ENCODE measurements at places on chromosomes 11 and 22. TPM values are rescaled to one million over a fixed set of nuclear protein-coding genes. Genes with fewer than 3 reads are reported as not detected.

- DNase-seq: no peak
Measured at GRCh38 chr11:28169816-28170215, 61.6 kb downstream of the METTL15 start.

- no peak for DNase-seq
Measured at GRCh38 chr11:65165410-65166317, 4.4 kb upstream of the SPDYC start.

- no peak for DNase-seq
Measured at GRCh38 chr11:89736566-89736965, 26.5 kb downstream of the TRIM77 start.

The DYNC2H1 gene
- total RNA-seq: 7.5 TPM

The CNGA4 gene
- 0.12 TPM for total RNA-seq

Measured in glomerular endothelial cell (primary cell).